Endothelial cell (in vitro differentiated cells): ENCODE measurements at places on chromosomes 7 and 10. TPM values are rescaled to one million over a fixed set of nuclear protein-coding genes. Genes with fewer than 3 reads are reported as not detected.

The SERPINE1 gene
- 0.80 TPM for total RNA-seq

DNA sequence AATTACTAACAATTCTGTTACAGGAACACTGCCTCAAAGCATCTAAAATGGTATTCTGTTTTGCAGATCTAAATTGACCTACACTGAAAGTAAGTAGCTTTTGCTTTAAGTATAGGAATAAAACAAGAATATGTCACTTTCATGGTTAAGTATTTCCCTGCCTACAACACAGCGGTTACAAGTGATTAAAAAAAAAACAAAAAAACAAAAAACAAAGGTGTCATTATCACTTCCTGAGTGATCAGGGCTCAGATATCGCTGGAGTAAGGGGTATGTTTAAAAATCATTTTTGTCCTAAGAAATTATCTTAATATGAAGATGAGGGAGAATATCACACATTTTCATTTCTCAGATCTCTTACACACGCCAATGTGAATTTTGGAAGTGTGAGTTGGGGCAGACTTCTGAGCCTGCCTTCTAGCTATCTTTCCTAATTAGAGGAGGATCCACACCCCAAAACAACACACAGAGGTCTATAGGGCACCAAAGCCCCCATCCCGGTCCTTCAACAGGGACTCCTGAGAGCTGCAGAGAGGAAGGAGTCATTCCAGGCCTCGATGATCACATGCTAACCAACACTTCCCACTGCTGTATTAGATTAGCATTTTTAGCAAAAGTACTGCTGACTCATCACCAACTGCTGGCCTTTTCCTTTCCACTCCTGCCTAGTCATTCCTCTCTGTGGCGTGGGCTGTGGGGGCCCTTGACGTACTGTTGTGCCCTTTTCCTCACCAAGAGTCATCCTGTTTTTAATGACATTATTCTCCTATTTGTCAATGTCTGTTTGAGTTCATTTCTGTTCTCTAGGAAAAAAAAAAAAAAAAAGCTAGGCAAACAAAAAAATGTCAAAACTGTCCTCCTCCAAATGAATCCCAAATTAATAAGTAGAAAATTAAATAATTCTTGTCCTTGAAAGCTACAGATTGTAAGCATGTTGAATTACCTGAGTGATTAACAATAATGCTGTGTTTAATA lies 31.2 kb downstream of the PRTFDC1 start:
- no peaks in the 10 kb centered on the region for H3K27me3 ChIP-seq
- H3K4me1 ChIP-seq: peaks cover 7% of the 10 kb centered on the region
- H3K27ac ChIP-seq: no peak overlapping the region

The CALY gene
- total RNA-seq: not detected

DNA sequence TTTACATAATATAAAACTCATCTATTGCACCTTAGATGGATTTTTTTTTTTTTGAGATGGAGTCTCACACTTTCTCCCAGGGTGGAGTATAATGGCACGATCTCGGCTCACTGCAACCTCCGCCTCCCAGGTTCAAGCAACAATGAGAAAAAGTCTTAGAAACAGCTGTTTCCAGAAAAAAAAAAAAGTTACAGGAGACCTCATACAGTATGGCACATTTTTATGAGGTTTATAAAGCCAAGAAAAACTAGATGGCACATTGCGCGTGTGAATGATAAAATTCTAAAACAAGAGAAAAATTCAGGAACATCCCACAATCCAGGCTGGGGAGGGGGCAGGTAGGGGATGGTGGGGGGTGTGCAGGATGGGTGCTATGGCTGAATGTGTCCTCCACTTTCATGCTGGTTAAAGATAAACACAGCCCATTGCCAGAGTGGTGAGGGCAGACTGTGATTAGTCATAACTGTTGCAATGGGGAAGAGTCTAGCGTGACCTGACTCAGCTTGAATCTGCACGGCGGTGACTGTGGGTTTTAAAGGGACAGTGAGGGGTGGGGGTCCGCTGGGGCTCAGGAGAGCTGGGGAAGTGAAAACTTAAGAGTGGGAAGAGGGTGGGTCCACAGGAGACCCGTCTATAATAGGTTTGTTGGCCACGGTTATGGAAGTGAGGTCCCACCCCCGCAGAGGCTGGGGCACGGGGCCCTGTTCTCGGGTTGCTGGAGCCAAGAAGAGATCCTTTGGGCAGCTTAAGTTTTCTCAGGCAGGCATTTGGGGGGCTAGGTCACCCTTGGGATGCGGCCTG lies 11.9 kb upstream of the LRRC27 start:
- no peak overlapping the region for H3K27ac ChIP-seq
- peaks cover 10% of the 10 kb centered on the region for H3K36me3 ChIP-seq
- H3K27me3 ChIP-seq: no peaks in the 10 kb centered on the region
- no peak overlapping the region for H3K4me3 ChIP-seq
- DNase-seq: no peak

GRCh38 chr7:33932221-33932620 lies 26.9 kb downstream of the BMPER start:
- H3K27ac ChIP-seq: no peak overlapping the region
- no peak overlapping the region for H3K4me3 ChIP-seq
- H3K4me1 ChIP-seq: peaks cover 4% of the 10 kb centered on the region
- H3K27me3 ChIP-seq: no peaks in the 10 kb centered on the region
- DNase-seq: no peak

DNA sequence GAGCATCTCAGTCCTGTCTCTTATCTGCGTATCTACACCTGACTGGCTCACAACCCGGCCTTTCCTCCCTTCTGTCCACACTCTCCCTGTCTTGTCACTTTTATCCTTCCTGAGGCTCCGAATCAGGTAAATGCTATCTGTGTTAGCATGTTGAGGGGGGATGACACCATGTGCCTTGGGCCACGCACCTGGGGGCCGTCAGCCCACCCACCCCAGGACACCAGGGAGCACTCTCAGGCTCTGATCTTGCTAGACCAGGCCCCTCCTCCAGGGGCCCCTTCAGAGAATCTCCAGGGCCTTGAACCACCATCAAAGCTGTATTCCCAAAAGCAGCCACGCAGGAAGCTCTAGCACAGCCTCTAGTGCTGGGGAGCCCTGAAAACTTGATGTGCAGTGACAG lies 278.7 kb upstream of the SHH start:
- no peaks in the 10 kb centered on the region for H3K4me1 ChIP-seq
- DNase-seq: no peak
- no peak overlapping the region for H3K27ac ChIP-seq
- no peaks in the 10 kb centered on the region for H3K36me3 ChIP-seq
- no peak overlapping the region for H3K4me3 ChIP-seq
- no peaks in the 10 kb centered on the region for H3K27me3 ChIP-seq
